ENCODE measurements at places on chromosomes 1 and 21. TPM values are rescaled to one million over a fixed set of nuclear protein-coding genes. Genes with fewer than 3 reads are reported as not detected.
A peak's percentile ranks its signal among the peaks of the same experiment; 100 is the strongest.

DNA sequence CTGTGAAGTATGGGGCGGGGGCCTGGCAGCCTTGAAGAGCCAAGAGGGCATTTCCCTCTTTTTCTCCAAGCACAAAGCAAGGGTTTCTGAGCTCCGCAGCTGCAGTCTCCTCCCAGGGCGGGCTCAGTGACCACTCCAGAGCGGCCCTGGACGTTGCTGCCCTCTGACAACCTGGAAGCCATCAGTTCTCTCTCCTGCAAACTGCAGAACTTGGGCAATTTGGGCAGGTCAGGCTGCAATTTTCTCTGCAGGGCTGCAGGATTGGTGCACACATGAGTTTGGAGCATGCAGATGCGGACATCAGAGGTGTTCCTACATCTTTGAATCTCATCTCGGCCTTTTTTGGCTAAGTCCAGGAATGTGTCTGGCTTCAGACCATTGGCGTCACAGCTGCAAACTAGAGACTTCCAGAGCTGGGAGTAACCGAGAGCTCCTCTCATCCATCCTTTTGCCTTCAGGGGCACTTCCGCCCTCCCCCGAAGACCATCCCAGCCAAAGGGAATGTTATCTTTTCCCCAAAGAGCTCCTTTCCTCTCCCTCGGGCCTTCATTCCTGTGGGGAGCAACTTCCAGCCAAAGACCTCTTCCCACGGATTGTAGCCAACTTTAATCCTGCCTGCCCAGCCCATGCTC, 139.6 kb upstream of the WNT4 start:
- no peaks in the 10 kb centered on the region for H3K4me1 ChIP-seq
- no peak overlapping the region for H3K27ac ChIP-seq
- no peaks in the 10 kb centered on the region for H3K36me3 ChIP-seq
- H3K4me3 ChIP-seq: no peak overlapping the region
- no peak for DNase-seq
- peaks cover 14% of the 10 kb centered on the region for H3K27me3 ChIP-seq

FALEC gene
- not detected for total RNA-seq

DNA sequence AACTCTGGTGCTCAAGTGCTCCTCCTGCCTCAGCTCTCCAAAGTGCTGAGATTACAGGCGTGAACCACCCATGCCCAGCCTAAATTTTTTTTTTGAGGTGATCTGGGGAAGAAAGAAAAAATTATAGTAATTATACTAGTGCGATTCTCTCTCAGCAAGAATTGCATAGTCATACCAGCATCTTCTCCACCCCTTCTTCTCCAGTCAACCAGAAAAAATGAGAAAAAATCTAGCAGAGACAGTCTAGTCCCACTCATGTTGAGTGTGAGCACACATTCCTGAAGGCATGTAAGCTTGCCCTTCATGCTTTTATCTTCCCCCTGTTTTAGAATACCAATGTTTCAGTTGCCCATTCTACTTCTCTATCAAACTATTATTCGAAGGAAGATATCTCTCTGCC, 207.6 kb downstream of the S1PR1 start:
- peaks cover 18% of the 10 kb centered on the region for H3K27me3 ChIP-seq
- no peaks in the 10 kb centered on the region for H3K36me3 ChIP-seq
- DNase-seq: no peak
- no peak overlapping the region for H3K4me3 ChIP-seq
- H3K4me1 ChIP-seq: no peaks in the 10 kb centered on the region

DNA sequence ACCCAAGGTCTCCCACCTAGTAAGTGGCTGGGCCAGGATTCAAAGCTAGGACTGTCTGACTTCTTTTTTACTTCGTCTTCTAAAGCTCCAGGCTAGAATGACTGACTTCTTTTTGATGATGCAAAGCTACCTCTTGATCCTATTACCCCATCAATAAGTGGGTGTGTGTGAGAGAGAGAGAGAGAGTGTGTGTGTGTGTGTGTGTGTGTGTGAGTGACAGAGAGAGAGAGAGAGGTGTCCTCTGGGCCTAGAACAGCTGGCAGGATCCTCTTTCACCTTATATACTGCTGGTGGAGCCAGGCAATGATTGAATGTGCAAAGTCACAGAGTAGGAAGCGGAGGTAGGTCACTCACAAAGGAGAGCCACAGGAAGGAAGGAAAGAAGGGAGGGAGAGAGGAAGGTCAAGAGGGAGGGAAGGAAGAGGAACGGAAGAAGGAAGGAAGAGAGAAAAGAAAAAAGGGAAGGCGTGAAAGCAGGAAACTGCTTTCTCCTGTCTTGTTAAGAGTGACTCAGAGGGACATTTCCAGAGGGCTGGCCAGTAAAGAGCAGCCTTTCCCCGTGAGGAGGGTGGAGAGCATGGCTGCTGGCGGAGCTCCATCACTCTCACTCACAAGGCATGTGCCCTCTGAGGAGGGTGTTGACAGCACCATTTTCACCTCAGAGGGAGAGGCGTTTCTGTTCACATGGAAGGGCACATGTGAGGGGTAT, 68.9 kb downstream of the CDC7 start:
- H3K27me3 ChIP-seq: no peaks in the 10 kb centered on the region
- DNase-seq: no peak
- no peaks in the 10 kb centered on the region for H3K36me3 ChIP-seq
- peaks cover 10% of the 10 kb centered on the region for H3K4me1 ChIP-seq
- no peak overlapping the region for H3K4me3 ChIP-seq

- H3K27me3 ChIP-seq: no peaks in the 10 kb centered on the region
- peaks cover 5% of the 10 kb centered on the region for H3K36me3 ChIP-seq
- peak; percentile 46 for DNase-seq
- no peak overlapping the region for H3K4me3 ChIP-seq
- no peak overlapping the region for H3K27ac ChIP-seq
- peaks cover 14% of the 10 kb centered on the region for H3K4me1 ChIP-seq
Observed at GRCh38 chr1:67192902-67193301, 26.6 kb downstream of the IL23R start.

DNA sequence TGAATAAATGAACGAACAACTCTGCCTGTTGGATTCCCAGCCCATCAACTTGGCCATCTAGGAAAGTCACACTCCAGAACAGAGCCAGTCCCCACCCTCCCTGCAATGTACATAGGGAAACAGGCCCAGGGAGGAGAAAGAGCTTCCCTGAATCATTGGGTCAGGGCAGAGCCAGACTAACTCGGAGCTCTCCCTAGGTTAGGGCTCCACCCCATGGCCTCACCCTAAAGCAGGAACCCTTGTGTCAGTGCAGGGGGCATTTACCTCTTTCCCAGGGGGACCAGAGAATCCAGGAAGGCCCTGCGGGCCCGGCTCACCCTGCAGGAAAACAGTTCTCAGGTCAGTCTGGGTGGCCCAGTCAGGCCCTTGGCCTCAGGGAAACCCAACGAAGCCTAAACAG, 11.6 kb downstream of the COL9A2 start:
- no peak overlapping the region for H3K27ac ChIP-seq
- H3K4me3 ChIP-seq: no peak overlapping the region
- H3K27me3 ChIP-seq: no peaks in the 10 kb centered on the region
- no peaks in the 10 kb centered on the region for H3K4me1 ChIP-seq
- no peak for DNase-seq

DNA sequence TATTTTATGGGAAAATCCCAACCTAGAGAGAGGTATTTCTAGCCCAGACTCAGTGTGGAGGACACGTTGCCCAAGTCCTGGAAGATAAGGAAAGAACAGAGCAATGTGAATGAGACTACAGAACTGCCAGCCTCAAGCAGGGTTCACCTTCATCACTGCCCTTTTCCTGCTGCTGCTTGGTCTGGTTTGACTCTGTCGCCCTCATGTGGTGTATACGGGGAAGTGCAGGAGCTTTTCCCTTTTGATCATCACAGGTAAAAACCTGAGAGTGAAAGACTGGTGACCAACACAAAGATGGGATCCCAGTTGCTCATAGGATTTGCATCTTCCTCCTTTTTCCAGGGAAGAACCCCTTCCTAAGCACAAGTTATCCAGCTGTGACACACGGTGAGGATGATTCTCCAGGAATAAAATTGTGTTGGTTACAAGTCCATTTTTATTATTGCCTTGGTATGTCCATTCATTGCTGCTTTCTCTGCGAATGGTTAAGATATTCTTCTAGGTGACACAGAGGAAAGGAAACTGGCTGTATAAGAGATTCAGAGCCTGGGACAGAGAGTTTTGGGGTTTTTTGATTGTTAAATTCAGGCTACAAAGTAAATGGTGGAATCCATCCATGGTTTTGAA, 89.5 kb upstream of the CD53 start:
- peaks cover 5% of the 10 kb centered on the region for H3K27me3 ChIP-seq
- H3K36me3 ChIP-seq: peaks cover 20% of the 10 kb centered on the region
- no peak overlapping the region for H3K4me3 ChIP-seq
- peak; percentile 79 for DNase-seq

- no peaks in the 10 kb centered on the region for H3K27me3 ChIP-seq
- peaks cover 30% of the 10 kb centered on the region for H3K4me1 ChIP-seq
- peak overlapping the region; percentile 2 for H3K27ac ChIP-seq
Observed at GRCh38 chr1:151892190-151892589, 17.1 kb downstream of the THEM4 start.

DNA sequence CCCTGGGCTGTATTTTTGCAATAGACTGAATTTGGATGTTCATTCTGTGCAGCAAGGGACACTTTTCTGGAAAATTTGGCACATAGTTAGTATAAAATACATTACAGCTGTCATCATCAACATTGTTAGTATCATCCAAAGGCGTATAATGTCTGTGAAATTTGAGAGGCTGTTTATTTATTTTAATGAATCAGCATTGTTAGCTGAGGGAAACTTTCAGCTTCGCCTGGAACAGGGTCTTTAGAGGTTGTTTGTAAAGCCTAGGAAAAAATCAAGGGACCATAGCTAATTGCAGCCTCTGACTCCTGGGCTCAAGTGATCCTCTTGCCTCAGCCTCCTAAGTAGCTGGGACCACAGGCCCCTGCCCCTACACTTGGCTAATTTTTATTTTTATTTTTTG, 106.8 kb upstream of the USP24 start:
- H3K4me1 ChIP-seq: no peaks in the 10 kb centered on the region
- DNase-seq: no peak
- H3K27ac ChIP-seq: no peak overlapping the region
- peaks cover 6% of the 10 kb centered on the region for H3K27me3 ChIP-seq

- no peaks in the 10 kb centered on the region for H3K36me3 ChIP-seq
- H3K4me1 ChIP-seq: no peaks in the 10 kb centered on the region
- H3K27me3 ChIP-seq: no peaks in the 10 kb centered on the region
- DNase-seq: no peak
- no peak overlapping the region for H3K27ac ChIP-seq
Observed at GRCh38 chr1:223611936-223612335, 53.6 kb downstream of the CAPN8 start.

NPR1 gene
- not detected for total RNA-seq

GRCh38 chr1:159795534-159795933, 6.6 kb upstream of the FCRL6 start:
- H3K27me3 ChIP-seq: peaks cover 32% of the 10 kb centered on the region
- no peaks in the 10 kb centered on the region for H3K36me3 ChIP-seq
- no peak for DNase-seq
- H3K27ac ChIP-seq: no peak overlapping the region

GRCh38 chr1:58904299-58905125, 120.7 kb upstream of the JUN start:
- peak overlapping the region; percentile 75 for H3K4me3 ChIP-seq
- H3K27ac ChIP-seq: peak overlapping the region; percentile 86
- H3K27me3 ChIP-seq: peaks cover 7% of the 10 kb centered on the region

DNA sequence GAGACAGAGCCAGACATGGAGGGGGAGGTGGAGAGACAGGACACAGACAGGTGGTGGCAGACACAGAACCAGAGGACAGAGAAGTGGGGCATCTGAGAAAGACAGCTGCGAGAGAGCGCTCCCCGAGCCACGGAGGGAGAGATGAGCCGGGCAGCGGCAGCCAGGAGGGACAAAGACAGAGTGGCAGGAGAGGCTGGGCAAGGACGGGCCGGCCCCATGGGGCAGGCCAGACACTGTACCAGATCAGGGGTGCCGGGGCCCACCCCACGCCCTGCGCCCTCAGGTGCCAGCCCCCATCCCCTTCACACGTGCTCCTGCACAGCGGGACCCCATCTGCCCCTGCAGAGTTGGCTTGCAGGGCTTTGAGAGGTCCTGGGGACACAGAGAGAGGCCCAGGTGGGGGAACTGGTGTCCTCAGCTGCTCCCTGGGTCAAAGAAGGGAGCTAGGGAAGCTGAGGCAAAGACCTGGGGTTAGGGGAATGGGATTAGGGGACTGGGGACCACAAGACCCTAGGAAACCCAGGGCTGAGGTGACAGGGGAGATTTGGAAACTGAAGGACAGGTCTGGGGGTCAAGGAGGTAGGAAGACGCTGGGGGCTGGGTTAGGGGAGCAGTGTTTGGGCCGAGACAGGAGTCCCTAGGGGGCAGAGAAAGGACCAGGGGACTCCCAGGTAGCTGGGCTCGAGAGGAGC, 643 bp downstream of the FNDC5 start:
- peaks cover 3% of the 10 kb centered on the region for H3K36me3 ChIP-seq
- no peak overlapping the region for H3K27ac ChIP-seq
- peaks cover 35% of the 10 kb centered on the region for H3K27me3 ChIP-seq
- peaks cover 10% of the 10 kb centered on the region for H3K4me1 ChIP-seq

DNA sequence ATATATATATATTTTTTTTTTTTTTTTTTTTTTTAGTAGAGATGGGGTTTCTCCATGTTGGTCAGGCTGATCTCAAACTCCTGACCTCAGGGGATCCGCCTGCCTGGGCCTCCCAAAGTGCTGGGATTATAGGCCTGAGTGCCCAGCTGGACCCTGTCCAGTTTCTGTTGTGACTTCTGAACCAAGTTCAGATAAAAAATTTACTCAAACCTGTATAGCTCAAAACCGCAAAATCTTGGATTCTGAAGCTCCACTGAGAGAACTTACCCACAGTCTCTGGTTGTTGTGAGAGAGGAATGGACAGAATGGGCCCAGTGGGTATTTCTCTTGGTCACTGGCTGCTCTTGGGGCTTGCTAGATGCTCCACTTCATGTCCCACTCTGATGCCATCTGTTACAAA, 76.4 kb downstream of the HS2ST1 start:
- DNase-seq: no peak
- H3K27me3 ChIP-seq: no peaks in the 10 kb centered on the region
- H3K36me3 ChIP-seq: no peaks in the 10 kb centered on the region
- H3K27ac ChIP-seq: no peak overlapping the region
- H3K4me1 ChIP-seq: no peaks in the 10 kb centered on the region
- no peak overlapping the region for H3K4me3 ChIP-seq

DNA sequence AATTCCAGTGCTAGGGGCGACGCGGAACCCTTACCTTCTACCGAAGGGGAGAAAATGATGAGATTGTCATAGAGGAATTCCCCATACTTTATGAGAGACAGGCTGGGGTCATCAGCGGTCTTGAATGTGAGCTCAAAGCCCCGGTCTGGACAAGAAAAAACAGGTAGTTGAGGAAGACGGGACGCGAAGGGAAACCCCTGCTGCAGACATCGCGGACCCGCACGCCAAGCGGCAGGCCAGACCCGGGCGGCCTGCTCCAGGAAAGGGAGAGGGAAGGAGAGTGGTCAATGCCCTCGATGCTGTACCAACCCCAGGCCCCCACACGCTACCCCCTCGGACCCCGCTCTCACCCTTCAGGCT, 342 bp downstream of the DDOST start:
- peaks cover 39% of the 10 kb centered on the region for H3K36me3 ChIP-seq
- DNase-seq: no peak
- peak overlapping the region; percentile 100 for H3K4me3 ChIP-seq
- H3K27me3 ChIP-seq: no peaks in the 10 kb centered on the region
- H3K4me1 ChIP-seq: peaks cover 44% of the 10 kb centered on the region

GRCh38 chr1:93002781-93003180, 41.5 kb upstream of the DIPK1A start:
- H3K4me1 ChIP-seq: no peaks in the 10 kb centered on the region
- H3K36me3 ChIP-seq: no peaks in the 10 kb centered on the region
- peaks cover 33% of the 10 kb centered on the region for H3K27me3 ChIP-seq
- no peak for DNase-seq
- H3K27ac ChIP-seq: no peak overlapping the region

GRCh38 chr1:150005606-150006005, 4.9 kb downstream of the OTUD7B start:
- H3K36me3 ChIP-seq: peaks cover 29% of the 10 kb centered on the region
- no peak for DNase-seq
- H3K4me3 ChIP-seq: no peak overlapping the region
- no peak overlapping the region for H3K27ac ChIP-seq
- no peaks in the 10 kb centered on the region for H3K27me3 ChIP-seq
- H3K4me1 ChIP-seq: peaks cover 33% of the 10 kb centered on the region
